ENCODE measurements at places on chromosomes 7 and 10.

DNA sequence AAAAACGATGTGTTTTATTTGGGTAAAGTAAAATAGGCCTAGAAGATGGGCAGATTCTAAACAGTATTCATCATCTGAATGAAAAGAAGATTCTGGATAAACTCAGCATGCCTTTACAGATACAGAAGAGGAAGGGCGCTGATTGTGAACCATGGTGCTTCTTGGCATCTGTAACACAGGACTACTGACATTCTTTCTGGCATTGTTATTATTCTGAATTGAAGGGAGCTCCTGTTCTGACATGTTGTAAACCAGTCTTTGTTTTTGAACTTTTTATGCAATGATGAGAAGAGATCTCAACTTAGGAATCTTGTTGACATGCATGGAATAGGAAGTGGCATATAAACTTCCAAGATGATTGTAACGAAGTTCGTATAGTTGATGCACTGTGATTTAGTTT lies 13.5 kb downstream of the RPA3 start:
- DNase-seq = no peak

GRCh38 chr7:87147500-87147899 lies 4.8 kb upstream of the DMTF1 start:
- DNase-seq = no peak

DNA sequence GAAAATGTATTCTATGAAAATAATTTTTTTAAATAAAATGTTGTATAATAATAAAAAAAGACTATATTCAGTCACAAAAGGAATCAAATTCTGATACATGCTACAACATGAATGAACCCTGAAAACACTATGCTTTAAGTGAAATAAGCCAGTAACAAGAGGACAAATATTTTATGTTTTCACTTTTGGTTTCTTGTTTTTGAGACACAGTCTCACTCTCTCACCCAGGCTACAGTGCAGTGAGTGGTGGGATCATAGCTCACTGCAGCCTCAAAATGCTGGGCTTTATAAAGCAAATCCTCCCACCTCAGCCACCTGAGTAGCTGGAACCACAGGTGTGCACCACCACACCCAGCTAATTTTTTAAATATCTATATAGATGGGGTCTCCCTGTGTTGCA lies 64.2 kb downstream of the CNOT4 start:
- DNase-seq = no peak

DNA sequence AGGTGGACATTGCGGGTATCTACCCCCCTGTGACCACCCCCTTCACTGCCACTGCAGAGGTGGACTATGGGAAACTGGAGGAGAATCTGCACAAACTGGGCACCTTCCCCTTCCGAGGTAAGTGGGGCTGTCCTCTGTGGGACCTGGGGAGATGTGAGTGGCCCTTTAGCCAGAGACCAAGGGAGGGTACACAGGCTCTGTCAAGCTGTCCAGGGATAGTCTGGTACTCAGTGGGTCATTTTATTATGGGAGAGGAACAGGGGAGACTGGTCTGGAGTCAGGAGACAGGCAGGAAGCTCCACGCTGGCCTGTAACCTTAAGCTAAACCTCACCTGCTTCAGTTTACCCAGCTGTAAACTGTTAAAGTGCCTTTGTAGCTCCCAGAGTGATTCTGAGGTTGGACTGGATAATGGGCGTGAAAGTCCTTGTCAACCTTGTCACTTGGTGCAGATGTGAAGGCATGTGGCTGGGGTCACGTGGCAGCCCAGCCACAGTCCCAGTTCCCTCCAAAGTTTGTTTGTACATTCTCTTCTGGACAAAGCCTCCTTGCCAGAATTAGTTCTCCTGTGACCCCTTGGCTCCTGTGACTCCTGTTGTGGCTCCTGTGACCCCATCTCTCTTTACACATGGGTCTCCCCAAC lies 729 bp downstream of the HOGA1 start:
- no peak for DNase-seq

GRCh38 chr10:131561897-131562296 lies 250.4 kb upstream of the TCERG1L start:
- DNase-seq = no peak

GRCh38 chr7:44308596-44309270 lies 16.7 kb downstream of the CAMK2B start:
- no peak for DNase-seq

DNA sequence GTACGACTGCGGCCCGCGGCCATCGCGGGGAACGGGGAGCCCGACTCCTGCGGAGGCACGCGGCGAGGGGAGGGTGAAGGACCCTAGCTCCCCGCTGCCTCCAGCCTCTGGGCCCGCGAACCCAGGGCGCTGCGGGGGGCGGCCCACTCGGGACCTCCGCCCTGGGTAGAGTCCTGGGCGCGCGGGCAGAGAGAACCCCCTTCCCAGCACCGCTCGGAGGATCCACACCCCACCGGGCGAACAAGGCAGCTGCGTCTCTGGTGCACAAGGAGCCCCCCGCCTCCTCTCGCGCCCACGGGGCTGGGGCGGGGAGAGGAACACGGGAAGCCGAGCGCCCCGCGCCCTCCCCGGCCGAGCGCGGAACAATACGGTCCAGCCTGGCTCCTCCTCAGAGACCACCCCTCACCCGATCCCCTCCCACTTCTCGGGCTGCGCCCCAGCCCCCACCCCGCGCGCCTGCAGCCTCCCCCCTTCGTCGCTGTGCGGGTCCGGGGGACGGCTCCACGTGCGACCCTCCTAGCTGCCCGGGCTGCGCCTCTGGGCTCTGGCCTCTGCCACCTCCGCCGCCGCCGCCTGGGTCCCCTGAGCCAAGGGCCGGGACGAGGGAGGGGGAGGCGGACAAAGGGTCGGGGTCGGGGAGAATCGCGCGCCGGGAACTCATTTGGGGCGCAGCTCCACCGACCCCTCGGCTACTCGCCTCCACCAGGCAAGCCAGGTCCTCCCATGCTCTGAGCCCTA lies at the start of gene WDR86:
Gene WDR86 (minus strand): TSS at position 372 of the 738 bp plus-strand sequence. CDS start 449 bp downstream, outside the sequence.
- no peak for DNase-seq

DNA sequence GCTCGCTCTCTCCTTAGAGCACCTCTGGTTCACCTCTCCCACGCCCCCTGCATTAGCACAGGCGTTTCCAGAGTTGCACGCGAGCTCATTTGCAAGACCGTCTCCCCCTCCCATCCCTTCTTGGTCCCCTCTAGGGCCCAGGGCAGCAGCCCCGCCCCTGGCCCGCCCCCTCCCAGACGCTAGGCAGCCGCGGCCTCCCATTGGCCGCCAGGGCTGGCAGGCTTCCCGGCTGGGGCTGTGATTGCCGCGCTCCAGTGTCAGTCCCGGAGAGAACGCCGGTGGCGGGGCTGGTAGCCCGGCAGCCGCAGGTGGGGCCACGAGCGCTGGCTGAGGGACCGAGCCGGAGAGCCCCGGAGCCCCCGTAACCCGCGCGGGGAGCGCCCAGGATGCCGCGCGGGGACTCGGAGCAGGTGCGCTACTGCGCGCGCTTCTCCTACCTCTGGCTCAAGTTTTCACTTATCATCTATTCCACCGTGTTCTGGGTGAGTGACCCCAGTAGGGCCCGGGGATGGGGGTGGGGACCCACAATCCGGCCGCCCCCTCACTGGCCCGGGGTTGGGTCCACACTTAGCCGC lies at the start of gene TSPAN15:
Gene TSPAN15 (plus strand): TSS at position 257 of the 575 bp plus-strand sequence. CDS start 130 bp downstream, at position 387.
- DNase-seq = peak; percentile 64

- no peak for DNase-seq
Measured at GRCh38 chr10:86149257-86149656, 217.3 kb downstream of the GRID1 start.

Measured in stimulated activated CD4-positive, alpha-beta T cell treated with anti-CD3 and anti-CD28 coated beads, TNF-alpha, amount 100 ng/mL, for 4 hours (primary cell).